ENCODE measurements at places on chromosomes 5 and 9.

GRCh38 chr5:119011186-119011585 lies 22.8 kb upstream of the DTWD2 start:
- no peak for DNase-seq

DNA sequence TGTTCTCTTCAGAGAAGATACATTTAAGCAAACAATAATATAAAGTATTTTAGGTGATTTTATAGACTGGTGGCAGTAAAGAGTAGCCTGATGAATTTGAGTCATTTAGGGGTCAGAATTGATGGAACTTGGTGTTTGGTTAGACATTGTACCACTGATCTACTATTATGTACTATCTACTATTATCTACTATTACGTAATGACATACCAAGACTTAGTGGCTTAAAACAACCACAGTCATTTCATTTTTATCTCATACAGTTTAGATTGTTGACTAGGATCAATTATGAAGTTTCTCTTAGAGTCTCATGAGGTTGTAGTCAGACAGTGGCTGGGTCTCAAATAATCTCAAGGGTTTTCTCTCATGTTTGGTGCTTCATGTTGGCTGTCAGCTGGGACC lies 54.0 kb downstream of the PPIP5K2 start:
- DNase-seq = no peak

- DNase-seq = no peak
Measured at GRCh38 chr5:132435886-132436285, 54.7 kb downstream of the IRF1 start.

DNA sequence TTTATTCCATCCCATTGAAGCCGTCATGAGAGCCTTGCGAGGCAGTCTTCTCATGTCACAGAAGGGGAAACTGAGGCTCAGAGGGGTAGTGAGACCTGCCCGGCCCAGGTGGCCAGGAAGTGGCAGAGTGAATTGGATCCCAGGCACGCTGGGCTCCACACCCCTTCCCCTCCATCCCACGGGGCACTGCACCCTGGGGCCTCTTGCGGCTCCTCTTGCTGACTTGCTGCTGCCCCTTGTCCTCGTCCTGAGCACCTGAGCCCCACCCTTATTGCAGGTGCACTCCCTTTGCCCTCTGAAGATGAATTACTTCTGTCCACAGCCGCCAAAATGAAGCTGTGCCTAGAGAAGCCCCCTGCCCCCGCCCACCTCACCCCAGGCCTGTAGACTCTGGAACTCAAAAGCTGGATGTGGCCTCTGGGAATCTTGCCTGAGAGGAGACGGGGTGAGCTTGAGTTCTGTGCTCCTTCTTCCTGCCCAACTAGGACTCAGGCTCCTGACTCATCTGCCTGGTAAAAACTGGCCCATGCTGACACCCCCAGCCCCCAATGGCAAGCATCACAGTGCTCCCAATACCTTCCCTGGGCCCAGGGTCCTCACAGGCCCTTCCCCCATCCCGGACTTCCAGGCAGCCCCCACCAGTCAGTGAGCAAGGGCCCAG lies 6.4 kb downstream of the NEURL1B start:
- no peak for DNase-seq

GRCh38 chr5:67246108-67246507 lies 49.5 kb upstream of the CD180 start:
- peak; percentile 31 for DNase-seq

- no peak for DNase-seq
Measured at GRCh38 chr5:110736753-110737152, 2.1 kb upstream of the SLC25A46 start.

DNA sequence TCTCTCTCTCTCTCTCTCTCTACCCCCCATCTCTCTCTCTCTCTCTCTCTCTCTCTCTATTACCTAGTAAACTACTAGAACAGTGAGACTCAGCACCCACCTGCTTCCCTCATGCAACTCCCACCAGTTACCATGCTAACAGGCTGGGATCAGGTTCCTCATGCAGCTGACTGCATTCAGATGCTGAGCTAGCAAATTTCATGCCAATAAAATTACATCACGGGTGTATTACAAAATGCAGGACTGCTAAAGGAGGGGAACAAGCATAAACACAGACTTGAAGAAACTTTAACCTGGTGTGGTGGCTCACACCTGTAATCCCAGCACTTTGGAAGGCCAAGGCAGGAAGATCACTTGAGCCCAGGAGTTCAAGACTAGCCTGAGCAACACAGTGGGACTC lies 76.0 kb downstream of the CEMIP2 start:
- DNase-seq = no peak

DNA sequence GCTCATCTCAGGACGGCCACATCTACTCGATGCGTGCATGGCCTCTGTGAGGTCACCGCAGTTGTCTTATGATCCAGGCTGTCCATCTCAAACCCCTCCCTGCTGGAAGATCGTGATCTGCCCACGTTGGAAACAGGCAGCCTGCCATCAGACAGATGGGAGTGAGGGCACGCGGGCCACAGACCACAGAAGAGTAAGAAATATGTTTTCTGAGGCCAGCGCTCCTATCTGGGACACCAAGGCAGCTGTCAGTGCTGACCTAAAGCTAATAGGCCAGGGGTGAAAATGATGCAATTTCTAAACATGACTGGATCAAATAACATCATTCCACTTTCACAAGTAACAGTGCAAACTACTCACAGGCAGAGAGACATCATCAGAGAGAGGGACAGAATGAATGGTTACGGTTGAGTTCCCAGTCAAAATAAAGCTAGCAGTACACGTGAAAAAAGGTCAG lies 57.1 kb upstream of the CER1 start:
- DNase-seq = no peak

DNA sequence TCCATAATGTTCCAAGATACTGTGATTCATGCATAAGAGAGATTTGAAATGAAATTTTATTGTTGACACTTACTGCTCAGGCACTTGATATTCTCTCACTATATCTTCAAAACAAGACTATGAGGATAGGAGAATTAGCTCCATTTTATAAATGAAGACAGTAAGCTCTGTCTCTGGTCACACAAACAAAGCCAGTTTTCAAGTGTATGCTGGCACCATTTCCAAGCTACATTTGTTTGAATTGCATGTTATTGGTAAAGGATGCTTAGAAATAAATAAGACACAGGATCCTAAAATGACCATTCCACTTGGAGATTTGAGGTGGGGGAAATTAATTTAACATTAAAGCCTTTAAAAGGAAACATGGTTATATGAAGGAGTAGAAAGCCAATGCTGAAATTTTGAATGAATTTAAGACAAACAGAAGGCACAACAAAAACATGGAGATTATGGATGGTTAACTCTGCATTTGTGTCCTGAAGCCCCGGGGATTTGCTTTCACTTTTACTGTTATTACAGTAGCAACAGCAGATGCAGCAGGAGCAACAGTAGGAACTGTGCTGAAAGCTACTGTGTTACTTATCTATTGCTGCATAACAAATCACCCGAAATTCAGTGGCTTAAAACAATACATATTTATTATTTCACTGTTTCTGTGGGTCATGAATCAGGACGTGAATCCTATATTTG lies 79.7 kb upstream of the ASTN2 start:
- DNase-seq = peak; percentile 7

GRCh38 chr9:80797831-80798688 lies 891.3 kb downstream of the TLE1 start:
- DNase-seq = no peak

DNA sequence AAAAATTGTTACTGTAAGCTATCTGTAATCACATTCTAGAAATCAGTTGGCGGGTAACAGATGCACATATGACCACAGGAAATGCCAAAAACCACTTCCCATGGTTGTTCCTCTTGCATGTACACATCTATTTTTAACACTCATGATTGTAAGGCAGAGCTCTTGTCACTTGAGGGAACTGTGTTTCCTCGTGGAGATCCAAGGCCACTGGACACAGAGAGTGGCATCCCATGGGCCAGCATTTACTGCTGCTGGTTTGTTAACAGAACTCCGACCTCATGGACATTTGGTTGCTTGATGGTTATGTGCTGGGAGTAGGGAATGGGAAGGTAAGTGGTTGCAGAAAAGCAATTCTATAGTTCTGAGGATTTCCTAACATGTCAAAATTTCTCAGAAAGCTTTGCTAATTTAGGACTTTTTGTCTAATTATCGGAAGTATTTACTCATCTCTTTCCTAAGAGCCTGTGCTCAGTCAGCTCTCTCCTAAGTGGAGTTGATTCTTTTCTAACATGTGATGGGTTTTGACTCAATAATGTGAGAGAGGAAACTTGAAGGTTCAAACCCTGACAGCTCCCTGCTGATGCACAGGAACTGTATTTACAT lies 202.0 kb upstream of the NR3C1 start:
- DNase-seq = no peak

DNA sequence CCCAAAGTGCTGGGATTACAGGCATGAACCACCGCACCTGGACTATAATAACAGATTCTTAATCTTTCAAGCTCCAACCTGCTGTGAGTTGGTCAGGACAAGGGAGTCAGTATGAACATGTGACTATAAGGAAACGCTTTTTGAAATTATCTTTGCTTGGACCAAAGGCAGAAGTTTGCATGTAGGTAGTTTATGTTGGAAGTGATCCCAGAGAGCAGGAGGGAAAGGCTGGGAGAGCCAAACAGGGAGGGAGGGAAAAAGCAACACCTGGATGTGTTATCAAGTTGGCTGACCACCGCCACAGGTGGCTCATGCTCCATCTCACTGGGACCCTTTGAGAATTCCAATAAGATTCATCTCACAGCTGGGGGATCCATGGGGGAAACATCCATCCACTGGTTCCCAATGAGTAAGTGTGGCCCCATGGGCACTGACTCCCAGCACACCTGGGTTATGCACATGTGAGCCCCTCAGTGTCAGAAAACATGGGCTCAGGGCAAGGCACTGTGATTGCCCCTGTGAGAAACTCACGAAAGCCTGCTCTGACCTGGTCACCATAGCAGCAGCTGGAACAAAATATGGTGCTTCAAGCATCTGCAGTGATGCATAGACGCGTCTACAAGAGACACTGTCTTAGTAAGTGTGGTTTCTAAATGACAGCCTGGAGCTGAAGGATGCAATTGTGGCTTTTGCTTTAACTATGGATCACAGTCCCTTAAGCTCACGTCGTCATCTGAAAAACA lies 62.1 kb downstream of the ARSB start:
- no peak for DNase-seq

GRCh38 chr9:84314306-84314705 lies 26.3 kb downstream of the SLC28A3 start:
- DNase-seq = no peak

GRCh38 chr5:122649080-122649479 lies 125.8 kb upstream of the SNX2 start:
- no peak for DNase-seq

GRCh38 chr9:93655621-93656425 lies 79.4 kb downstream of the PHF2 start:
- no peak for DNase-seq

- DNase-seq = no peak
Measured at GRCh38 chr9:132367613-132368313, 13.0 kb upstream of the SETX start.

- DNase-seq = no peak
Measured at GRCh38 chr9:32596936-32597335, 24.0 kb upstream of the NDUFB6 start.

DNA sequence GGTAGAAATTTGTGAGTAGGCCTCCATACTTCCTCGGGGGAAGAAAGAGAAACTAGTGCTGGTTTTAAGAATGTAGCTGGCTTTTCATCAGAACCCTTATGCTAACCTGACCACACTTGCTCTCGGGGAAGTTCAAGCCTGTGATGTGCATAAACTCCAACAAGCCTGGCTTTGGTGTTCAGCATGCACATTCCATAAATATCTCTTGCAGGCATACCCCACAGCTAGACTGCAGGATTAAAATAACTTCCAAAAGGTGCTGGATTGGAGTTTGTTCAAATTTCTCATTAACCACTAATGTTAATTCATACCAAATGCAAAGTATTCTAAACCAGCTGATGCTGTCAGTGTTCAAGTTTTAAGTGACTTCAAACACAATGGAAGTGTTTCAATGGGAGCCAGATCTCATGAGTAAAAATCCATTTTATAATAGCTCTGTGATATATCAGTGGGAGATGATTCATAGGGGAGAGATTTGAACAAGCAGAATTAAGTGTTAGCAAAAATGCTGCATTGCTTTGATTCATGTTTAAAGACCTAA lies 79.4 kb downstream of the NPR3 start:
- no peak for DNase-seq

- DNase-seq = no peak
Measured at GRCh38 chr5:25345240-25345771, 700.5 kb upstream of the CDH10 start.

DNA sequence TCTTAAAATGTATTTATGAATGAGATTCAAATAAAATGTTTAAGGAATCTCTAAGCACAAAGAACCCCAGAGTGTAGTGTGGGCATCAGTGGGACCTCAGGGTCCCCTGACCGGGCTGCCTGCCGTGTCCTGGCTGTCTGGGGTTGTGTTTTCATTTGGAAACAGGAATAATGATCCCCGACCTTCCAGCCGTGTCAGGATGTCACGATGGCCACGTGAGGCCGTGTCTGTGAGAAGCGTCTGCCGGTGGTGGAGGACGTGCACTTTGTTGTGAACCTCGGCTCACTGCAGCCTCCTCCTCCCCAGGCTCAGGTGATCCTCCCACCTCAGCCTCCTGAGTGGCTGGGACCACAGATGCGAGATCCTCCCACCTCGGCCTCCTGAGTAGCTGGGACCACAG lies 4.3 kb downstream of the TRAF2 start:
- no peak for DNase-seq

DNA sequence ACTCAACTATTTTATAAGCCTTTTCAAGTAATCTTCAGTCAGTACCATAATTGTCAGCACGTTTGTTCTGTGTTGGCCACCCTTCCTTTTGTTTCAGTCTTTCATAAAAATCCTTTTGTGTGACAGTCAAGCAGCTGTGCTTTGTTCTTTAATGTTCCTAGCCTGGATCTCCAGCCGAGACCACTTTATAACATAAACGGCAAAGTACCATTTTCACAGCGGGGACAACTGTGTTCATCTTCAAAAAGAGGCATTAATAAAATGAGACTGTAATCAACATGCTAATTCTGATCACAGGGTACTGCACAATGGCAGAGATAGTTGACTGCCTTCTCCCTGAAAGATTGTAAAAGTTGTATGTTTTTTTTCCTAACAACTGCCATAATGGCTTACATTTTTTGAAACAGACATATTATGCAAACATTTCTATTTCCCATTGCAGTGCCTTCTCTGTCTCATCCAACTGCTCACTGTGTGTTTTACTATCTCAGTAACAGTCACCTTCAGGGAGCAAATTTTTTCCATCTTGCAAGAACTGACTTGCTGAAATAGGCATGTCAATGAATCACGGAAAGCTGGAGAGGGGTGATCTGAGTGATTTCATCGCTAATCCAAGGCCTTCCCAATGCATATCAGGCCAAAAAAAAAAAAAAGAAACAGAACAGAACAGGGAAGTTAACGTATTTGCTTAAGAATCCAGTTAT lies 828.5 kb upstream of the DMAC1 start:
- no peak for DNase-seq
